Naive thymus-derived CD8-positive, alpha-beta T cell (primary cell): ENCODE measurements at places on chromosomes 12 and 14.

DNA sequence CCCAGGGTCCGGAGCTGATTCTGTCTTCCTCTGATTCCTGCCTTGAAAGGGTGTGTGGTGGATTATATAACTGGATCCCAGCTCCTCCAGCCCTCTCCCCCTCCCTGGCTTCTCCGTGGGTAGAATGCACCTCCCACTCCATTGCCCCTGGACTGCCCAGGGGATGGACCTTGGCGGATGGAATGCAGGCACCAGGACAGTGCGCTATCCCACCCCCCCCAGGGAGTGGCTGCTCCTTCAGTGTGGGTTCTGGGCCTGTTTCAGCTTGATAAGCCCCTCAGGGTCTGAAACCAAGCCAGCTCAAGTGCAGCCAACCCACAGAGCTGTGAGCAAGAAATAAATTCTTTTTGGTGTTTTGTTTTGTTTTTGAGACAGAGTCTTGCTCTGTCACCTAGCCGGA, 112.4 kb upstream of the TMEM132D start:
- no peak for DNase-seq

GRCh38 chr12:70365648-70366518, at the start of gene KCNMB4:
TSS of gene KCNMB4 (plus strand) at chr12:70366290. CDS start at chr12:70366735, 445 bp downstream.
- DNase-seq: peak; percentile 71

- DNase-seq: no peak
Observed at GRCh38 chr14:64266239-64266638, 27.9 kb downstream of the ESR2 start.

DNA sequence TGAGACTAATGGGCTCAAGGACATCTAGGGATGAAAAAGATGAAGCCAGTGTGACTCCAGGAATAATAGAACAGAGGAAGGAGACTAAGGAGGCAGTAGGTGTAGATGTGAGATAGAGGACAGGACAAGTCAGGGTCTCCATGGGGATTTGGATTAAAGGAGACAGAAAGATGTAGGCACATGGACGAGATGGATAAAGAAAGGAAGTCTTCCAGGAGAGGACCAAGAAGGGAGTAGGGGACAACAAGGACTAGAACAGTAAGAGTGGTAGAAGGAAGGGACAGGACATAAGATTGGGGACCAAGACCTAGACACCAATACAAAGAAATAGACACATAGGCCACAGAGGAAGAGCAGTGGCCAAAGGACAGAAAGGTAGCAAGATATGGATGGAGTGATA, 7.1 kb upstream of the PCK2 start:
- DNase-seq: no peak

DNA sequence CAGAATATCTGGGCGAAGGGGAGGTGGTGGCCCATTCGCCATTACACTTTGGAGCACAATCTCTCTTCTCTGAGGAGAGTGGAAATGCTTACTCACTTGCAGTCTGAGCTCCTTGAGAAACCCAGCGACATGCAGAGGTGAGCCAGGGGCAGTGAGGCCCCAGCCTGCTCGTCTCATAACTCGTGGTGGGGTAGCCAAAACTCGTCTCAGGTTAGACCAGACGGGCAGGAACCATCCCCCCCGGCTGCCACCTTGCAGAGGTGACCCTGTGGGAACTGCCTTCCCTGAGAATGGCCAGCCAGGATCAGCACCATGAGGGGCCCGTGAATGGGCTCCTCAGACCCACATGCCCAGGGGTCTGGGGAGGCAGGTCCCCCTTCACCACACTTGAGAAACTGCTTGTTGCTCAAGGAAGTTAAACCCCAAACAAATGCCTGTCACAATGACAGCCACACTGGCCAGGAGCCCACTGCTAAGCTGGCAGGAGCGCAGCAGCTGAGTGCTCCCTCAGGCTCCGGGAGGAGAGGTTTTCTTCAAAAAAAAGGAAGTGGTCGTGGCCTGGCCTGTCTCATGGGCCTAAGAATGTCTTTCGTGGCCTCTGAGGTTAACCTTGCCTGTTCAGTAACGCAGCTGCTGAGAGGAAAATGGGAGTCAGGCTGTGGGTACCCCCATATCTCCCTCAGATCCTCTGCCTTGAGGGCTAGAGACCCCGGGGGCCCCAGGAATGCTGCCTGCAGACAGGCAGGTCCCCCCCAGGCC, 9.2 kb upstream of the ALDH2 start:
- DNase-seq: no peak

GRCh38 chr12:47091009-47091408, 11.2 kb upstream of the AMIGO2 start:
- no peak for DNase-seq

- DNase-seq: peak; percentile 53
Observed at GRCh38 chr12:109752117-109753053, 38.8 kb downstream of the FAM222A start.

GRCh38 chr12:88897723-88898122, 317.5 kb upstream of the KITLG start:
- no peak for DNase-seq

DNA sequence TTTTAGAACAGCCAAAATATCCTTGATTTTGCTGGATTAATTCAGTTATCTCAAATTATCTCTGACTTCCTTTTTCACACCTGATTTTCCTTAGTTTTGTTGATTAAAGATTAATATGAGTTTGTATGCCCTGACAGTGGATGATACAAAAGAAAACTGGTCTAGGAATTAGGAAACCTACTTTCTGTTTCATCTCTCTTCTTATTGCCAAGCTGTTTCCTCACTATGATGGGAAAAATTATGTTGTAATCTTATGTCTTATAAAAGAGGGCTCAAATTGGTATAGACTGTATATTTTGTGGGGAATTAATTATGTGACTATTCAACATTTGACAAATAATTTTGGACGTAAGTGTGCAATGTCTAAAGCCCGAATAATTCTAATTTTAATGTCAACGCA, 271.6 kb downstream of the FBXL14 start:
- no peak for DNase-seq

GRCh38 chr14:104239861-104240301, 101.5 kb downstream of the KIF26A start:
- DNase-seq: no peak

- DNase-seq: no peak
Observed at GRCh38 chr14:35368139-35368460, 36.4 kb downstream of the NFKBIA start.

DNA sequence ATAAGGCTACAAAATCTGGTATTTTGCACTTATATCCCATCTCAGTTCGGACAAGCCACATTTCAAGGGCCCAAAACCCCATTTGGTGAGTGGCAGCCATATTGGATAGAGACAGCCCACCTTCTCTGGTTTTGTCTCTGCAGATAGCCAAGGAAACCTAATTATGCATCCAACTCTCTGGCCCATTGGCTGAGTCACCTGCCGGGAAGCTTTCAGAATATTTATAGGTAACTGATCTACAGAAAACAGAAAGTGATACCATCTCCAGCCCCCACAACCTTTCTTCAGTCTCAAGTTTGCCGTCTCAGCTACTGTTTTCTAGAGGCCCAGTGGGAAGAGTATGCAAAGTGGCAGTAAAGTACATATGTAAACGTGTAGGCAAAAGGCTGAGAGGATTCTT, 33.7 kb upstream of the PPP1CC start:
- DNase-seq: no peak

DNA sequence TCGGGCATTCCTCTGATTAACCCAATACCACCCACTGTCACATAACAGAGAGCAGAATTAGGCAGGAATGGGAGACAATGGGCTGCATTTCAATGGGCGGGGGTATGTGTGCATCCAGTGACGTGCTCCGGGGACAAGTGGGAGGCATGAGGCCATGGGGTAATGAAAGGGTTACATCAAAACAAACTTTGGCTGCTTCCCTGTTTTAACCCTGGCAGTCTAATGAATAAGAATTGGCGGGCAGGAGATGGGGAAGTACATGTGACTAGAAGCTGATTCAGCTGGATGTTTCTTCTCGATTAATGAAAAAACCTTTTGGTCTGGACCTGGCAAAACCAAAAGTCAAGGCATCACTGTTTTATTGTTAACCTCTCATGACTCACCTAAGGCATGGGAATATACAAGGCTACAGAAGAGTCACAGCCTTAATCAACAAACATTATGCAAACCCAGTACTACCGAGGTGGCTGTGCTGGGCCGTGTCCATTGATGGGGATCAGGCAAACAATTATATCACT, 44.2 kb downstream of the SOCS2 start:
- DNase-seq: no peak

- DNase-seq: no peak
Observed at GRCh38 chr12:91952916-91953315, 192.7 kb downstream of the BTG1 start.

GRCh38 chr12:45303945-45304344, 88.0 kb downstream of the ANO6 start:
- DNase-seq: no peak

- no peak for DNase-seq
Observed at GRCh38 chr14:41634286-41634685, 27.6 kb downstream of the LRFN5 start.

DNA sequence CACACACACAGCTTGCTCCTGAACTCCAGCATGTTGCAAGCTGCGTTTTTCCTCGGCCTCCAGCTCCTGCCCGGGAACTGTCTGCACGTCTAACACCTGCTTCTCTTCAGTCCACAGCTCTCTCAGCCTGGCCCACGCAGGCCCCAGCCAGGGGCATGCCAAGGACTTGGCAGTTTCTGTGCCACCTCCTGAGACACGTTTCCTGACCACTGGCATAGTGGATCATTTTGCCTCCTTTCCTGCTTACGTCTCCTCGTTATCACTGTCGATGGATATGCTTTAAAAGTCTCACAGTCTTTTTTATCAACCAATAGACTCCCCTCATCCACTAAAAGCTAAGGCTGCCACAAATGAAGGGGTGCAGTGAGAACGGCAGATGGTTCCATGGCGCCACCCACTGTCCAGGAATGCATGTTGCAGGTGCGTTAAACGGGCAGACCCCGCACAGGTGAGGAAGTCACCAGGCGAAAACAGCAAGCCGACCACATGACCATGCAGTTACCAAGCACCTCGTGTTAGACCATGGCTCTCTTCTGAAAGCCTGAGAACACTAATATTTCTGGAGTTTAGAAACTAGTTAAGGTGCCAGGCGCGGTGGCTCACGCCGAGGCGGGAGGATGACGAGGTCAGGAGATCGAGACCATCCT, 14.7 kb upstream of the TEAD4 start:
- peak; percentile 46 for DNase-seq

DNA sequence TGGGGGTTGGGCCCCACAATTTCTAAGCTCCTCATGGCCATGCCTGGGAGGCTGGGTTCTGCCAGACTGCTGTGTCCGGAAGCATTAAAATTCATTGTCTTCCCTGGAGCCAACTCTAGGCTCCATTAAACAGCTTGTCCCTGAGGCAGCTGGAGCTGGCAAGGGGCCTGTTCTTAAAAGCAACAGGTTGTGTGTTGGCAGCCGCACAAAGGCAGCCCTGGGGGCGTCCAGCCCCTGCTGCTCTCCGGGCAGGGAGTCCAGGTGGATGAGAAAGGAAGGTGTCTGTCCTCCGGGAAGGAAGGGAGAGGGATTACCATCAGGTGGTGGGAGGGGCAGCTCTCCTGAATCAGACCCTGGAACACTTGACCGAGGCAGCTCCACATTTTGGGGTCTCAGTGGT, 98.9 kb downstream of the CHST11 start:
- DNase-seq: no peak

- no peak for DNase-seq
Observed at GRCh38 chr14:103456167-103456835, 66.3 kb downstream of the CKB start.
